ENCODE measurements at places on chromosomes 1 and 21. TPM values are rescaled to one million over a fixed set of nuclear protein-coding genes. Genes with fewer than 3 reads are reported as not detected.

DNA sequence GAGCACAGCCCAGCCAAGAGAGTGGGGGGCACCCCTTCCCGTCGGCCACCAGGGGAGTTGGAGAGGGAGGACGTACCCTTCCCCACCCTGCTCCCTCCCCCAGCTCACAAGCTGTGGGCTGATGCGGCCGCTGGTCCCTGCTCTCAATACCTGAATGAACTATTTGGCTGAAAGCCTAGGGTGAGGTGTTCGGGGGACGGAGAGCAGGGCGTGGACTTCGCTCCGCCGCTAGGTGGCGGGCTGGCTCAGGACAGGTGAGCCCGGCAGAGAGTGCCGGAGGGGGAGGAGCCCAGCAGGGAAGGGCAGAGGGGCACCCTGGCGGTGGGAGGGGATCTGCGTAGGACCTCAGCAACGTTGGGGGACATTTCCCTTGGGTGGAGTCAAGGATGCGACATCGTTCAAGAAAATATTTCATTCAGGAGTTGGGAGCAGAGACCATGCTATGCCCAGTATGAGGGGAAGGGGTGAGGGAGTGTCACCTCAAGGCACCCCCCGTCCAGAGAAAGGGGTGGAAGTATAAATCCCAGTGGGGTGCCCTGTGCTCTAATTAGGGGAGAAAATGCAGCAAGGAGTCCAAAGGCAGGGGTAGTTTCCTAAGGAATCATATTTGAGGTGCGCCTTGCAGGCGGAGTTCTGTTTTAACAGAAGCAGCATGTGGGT, 12.0 kb upstream of the RHBG start:
- DNase-seq: peak; percentile 59

DNA sequence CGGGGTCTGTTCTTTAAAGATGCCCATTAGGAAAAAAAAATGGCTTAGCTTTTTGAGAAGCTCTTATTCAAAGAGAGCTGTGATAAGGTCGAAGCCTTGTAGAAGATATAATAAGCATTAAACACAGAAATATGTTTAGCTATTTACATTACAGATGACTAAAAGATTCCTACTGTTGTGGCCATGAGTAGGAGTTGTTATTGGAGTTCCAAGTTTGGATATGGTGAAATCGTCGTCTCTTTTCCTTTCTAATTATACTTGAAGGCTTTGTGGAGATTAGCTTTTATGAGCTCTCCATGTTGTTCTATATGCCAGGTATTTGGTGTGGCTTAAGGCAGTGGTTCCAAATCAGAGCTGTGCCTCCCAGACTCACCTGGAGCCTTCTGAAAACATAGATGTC, 79.9 kb upstream of the LAMC2 start:
- no peak for DNase-seq

DNA sequence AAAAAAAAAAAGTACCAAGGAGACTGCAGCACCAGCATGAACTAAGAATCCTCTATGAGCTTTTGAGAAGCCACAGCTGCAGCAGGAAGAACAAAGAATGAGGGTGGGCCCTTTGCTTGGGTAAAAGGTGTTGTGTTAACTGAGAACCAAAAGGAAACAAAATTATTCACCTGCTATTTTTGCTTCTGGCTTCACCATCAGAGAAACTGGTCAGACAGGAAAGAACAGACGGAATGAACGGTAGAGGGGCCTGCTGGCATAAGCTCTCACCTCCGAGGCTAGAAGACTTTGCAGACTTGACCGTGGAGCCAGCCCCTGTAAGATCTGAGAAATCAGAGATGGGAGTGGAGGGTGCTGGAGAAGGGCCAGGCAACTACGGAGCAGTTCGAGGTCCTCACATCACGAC, 27.6 kb downstream of the IL10RB start:
- no peak for DNase-seq

Gene AMY1C
- not detected for total RNA-seq

GRCh38 chr1:185459141-185459540, 142.1 kb upstream of the IVNS1ABP start:
- no peak for DNase-seq

Data from MG63 (cell line).